ENCODE measurements at places on chromosomes 12 and 14.

GRCh38 chr14:63535918-63536317 is 7.3 kb downstream of the PPP2R5E start:
- DNase-seq, result no peak

DNA sequence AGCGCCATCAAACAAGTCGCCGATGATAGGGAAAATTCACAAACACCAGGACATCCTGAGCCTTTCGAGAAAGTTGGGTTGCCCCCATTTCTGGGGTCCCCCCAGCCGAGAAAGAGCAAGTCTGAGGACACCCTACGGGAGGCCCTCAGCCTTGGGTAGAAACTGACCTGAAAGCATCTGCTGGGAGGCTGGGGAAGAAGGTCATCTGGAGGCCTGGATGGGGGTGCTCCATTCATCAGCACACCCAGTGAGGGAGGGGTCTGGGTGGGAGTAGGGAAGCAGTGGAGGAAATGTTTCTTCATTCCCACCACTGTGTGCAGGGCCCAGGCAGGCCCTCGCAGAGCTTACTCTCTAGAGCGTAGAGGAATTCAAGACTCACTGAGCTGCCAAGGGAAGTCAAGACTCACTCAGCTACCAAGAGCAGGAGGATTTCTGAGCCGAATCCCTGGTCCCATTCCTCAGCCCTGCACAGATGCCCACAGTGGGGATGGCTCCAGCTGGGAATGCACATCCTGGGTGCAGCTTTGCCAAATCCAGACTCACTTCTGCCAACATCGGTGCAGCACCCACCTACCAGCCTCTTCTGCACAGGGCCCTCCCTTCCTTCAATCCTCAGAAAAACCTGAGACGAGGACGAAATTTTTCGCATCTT is 38.1 kb downstream of the DIO3 start:
- no peak for DNase-seq

DNA sequence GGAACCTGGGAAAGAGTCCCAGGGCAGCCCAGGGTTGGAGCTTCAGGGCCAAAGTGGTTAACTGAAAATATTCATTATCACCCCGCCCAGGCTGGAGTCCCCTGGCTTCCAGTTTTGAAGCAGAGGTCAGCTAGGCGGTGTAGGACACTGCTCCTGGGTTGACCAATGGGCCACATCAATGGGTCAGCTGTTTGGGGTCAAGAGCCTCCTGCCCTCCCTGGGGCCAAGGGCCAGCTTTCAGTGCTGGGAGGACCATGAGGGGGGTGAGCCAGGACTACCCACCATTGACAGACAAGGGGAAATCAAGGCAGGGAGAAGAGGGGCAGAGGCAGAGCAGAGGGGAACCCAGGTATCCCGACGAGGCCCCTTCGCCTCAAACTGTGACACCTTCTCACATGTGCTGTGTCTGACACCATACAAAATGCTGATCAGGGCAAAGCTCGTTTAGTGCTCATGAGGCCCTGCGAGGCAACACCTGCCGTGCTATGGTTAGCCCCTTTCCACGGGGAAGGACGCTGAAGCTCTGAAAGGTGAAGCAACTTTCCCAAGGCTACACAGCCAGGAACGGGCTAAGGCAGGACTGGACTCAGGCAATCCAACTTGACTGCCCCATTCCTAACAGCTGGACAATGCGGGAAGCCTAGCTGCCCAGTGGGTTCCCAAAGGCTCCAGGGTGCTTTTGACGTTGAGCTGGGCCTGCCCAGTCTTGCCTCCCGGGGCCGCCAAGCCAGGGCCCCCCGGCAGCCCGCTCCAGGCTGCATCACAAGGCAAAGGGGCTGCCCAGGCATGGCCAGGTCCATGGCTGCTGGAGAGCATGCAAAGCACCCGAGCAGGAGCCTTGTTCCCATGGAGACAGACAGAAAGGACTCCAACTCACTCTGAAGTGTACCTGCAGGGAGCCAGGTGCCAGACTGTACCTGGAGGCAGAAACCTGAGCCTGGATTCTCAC is 2.0 kb downstream of the SYNE3 start:
- no peak for DNase-seq

GRCh38 chr12:96040305-96041133 is 5.1 kb upstream of the LTA4H start:
- DNase-seq, result no peak

GRCh38 chr14:31936115-31936514 is 141.0 kb upstream of the ARHGAP5 start:
- DNase-seq, result no peak

DNA sequence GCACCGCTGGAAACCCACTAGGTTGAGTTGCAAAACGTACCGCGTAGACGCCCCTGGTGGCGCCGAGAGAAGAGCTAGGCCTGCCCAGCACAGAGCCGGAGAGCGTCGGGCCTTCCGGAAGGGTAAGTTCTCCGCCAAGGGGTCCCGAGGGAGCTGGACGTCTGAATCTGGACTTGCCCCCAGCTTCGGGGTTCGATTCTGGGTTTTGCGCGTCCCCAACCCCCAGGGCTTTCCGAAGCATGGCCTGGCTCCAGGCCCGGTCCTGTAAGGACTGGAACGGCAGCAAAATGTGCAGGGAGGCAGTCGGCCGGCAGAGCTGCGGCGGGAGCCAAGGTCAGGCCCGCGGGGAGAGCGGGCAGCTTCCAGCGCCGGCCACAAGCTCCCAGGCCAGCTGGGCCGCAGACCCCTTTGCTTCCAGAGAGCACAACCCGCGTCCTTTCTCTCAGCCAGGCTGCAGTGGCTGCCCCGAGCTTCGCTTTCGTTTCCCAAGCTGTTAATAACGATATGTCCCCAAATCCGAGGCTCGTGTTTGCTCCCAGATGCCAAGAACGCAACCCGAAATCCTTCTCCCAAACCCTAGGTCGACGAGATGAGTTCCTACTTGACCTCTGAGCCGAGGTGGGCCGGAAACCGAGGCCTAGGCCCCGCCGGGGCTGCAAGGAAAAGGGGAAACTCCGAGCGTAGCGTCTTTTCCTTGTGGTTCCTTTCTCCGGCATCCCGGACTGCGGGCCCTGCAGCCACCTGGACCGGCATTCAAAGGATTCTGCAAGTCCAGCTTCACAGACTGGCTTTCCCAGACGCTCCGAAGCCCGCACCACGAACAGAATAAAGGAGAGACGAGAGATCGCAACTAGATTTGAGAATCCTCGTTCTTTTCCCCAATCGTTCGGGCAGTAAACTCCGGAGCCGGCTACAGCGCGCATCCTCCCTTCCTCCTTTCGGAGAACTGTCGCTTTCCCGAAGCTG is 3.2 kb upstream of the TBX5 start:
- DNase-seq, result no peak

DNA sequence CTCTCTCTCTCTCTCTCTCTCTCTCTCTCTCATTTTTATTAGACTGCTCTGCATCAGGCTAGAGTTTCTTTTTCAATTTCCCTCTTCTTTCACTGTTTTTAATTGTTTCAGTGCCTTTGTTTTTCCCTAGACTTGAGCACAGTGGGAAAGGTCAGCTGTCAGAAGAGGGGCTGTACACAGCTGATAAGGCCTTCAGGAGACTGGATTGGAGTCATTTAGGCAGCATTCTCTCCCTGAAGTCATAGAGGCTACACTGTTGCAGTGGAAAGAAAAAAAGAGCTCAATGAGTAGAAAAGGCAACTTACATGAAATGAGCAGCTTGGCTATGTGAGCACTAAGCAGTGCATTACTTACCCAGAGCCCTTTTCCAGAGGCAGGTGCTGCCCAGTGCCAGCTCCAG is 456.9 kb downstream of the NRXN3 start:
- DNase-seq, result no peak

DNA sequence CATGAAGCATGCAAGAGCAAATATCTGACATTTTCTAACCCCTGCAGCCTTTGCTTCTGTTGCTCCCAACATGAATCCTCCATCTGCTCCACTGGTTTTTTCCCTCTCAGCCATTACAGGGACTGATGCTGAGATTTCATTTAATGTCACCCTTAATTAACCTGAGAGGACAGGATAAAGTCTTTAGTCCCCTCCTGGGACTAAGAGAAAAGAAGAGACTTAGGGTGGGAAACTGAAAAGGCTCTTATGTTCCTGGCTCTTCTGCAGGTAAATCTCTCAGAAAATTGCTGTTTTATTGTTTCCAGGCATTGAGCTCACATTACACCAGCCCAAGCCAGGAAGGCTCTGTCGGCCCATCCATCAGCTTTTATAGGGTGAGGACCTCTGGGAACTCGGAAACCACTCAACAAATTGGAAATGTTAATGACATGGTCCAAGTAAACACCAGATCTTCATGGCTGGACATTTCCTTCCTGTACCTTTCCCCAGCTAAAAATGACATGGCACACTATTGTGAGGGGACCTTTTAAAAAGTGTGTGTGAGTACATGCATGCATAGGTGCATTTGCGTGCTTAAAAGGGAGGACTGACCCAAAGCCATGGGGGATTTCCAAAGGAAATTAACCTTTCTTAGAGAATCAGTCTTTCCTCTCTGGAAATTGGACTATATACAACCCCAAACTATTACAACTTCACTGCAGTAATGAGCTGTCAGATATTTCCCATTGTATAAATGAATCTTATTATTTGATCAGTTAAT is 408.1 kb upstream of the TMTC1 start:
- no peak for DNase-seq

DNA sequence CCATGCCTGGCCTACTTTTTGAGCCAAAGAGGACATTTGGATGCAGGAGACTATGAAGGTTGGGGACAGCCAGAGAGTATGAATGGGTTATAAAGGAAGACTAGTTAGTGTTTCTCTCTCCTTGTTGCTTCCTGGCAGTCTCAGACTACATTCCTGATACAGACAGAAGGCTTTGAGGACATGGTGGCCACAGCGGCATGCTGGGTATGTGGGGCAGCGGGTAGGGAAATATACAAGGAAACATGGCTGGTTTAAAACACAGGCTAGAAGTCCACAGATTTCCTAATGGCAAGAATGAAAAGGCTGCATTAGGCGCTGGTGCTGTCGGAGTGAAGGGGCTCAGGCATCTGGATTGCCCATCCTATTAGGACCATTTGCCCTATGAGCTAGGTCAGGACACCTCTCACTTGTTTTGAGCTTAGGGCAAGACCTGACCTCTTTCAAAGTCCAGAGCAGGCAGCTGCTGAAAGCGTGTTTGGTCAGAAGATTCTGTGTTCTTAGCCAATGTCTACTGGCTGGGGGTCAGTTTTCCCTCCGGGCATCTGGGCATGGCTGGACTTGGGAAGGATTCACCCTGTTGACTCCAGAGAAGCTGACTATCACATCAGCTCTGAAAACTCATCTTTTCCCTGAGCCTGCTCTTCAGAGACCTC is 20.1 kb upstream of the FBXO21 start:
- DNase-seq, result no peak

DNA sequence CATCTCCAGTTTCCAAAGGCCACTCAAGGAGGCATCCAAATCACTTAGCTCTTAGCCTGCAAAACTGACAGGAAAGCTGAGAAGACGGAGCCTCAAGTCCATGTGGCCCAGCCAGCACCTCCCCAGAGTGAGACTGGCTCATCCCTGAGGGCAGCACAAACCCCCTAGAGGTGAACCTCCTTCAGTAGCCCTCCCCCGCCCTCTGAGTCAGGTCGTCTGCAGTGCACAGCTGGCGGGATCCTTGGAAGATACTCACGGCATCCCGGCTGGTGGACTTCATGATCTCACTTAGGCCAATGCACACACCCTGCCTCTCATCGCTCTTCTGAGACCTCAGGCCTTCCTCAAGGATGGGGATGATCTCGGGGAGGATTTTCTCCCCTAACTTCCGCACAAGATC is 24.1 kb upstream of the RAB35 start:
- DNase-seq, result no peak

DNA sequence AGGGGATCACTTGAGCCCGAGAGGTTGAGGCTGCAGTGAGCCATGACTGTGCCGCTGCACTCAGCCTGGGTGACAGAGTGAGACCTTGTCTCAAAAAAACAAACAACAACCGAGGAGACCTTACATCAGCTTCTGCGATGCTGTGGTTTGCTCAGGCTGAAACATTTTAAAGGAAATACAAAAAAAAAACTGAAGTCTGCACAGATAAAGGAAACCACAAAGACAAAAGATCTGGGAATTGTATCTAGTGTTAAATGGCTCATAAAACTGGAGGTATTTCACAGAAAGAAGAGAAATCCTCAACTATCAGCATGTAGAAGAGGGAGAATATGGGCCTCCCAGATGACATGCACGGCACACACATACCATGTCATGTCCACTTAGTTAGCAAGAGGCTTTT is 60.3 kb upstream of the VPS33A start:
- DNase-seq, result no peak

DNA sequence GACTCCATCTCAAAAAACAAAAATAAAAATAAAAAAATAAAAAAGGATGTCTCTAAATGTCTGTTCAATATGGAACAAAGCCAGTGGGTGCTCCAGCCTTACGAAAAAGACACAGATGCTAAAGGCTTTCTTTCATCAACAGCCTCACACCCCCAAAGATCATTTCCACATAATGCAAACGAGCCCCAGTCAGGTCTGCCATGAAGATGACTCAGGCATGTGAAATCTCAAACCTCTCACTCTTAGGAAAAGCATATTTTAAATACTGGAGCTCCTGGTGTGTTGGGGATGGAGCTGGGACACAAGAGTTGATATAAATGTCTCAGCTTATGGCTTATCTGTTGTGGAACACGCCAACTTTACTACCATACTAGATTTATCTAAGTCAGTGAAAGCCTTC is 49.9 kb upstream of the PLXNC1 start:
- no peak for DNase-seq

DNA sequence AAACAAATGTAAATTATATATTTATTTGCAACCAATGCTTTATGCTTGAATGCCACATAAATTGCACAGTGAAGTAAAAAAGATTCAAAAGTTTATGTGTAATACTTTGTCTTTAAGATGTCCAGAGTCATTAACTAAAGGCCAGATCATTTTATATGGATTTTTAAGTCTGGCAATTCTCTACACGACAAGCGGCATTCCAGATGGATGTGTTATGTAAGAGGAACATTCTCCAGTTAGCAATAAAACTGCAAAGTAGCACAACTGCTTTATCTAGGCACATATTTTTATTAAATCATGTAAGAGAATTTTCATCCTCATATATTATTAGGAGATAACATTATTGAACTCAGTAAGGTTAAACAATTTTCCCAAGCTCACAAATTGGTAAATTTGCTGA is 1717.7 kb upstream of the SEL1L start:
- DNase-seq, result no peak

DNA sequence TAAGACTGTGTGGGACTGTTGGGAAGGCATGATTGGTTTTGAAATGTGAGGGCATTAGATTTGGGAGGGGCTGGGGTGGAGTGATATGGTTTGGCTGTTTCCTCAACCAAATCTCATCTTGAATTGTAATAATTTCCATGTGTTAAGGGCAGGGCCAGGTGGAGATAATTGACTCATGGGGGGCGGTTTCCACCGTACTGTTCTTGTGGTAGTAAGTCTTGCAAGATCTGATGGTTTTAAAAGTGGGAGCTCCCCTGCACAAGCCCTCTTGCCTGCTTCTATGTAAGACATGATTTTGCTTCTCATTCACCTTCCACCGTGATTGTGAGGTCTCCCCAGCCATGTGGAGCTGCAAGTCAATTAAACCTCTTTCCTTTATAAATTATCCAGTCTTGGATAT is 76.6 kb upstream of the PPFIA2 start:
- DNase-seq, result no peak

DNA sequence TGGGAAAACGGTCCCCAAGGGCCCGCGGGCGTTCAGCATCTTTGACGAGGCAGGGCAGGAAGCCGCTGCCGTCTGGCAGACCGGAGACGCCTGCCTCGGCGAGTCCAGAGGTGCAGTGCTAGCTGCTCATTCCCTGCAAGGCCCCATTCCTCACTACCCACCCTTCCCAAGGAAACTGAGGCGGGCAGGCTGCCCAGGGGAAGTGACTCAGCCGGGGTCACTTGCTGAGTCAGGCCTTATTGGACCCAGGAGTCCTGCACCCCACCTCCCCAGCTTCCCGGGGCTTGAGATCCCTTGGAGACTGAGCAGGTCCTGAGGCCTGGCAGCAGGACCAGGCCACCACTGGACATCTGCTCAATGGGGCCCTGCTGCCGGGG is 3.7 kb downstream of the SH2B3 start:
- no peak for DNase-seq

- no peak for DNase-seq
These were observed 287.0 kb downstream of the DPF3 start for GRCh38 chr14:72606879-72607278.
